Astrocyte (in vitro differentiated cells and primary cell): ENCODE measurements at places on chromosomes 3 and 15.

DNA sequence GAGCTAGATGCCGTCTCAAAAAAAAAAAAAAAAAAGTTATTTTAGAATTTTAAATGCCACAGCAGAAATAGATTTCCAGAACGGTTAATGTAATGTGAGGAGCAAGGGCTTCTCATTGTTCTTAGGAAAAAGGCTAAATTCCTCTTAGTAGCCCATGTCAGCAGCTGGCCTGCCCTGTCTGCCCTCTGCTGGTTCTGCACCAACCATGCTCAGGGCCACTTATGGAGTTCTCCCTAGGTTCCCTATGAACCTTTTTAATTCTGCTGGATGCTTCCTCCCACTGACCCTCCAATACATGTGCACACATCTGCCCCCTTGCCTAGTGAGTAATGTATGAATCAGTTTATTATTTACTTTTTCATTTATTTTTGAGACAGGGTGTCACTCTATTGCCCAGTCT is 32.2 kb upstream of the DPPA4 start:
- DNase-seq, result no peak

DNA sequence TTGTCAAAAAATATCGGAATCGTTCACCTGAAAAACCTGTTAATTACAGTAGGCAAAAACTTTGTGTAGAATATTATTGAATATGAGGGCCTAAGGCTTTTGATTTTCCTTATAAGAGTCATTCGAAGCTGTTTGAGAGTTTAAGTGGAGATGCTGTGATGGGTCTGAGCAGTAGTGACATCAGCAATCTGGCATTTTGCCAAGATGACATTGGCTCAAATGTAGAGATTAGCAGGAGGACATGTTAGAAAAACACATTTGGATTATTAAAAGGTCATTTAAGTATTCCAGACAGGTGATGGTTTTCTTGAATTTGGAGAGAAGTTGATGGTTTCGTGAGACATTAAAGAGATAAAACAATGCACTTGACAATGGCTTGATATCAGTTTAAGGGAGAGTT is 12.9 kb downstream of the OR5AC2 start:
- DNase-seq, result no peak

DNA sequence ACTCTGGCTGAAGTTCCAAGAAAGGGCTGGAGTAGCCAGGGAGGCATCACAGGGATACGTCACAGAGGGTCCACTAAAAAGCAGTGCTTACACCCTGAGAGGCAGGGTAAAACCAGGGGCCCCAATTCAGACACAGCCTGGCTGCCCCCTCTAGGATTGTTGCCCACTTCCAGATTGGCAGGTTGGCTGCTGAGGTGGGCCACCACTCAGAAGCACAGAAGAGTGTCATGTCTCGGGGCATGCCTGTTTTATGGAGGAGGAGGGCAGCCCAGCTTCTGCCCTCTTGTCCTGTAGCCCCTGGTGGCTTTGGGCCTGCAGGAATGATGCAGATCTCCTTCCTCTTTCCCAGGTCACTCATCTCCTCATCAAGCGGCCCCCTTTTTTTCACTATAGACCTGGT is 24.0 kb downstream of the NOX5 start:
- no peak for DNase-seq

DNA sequence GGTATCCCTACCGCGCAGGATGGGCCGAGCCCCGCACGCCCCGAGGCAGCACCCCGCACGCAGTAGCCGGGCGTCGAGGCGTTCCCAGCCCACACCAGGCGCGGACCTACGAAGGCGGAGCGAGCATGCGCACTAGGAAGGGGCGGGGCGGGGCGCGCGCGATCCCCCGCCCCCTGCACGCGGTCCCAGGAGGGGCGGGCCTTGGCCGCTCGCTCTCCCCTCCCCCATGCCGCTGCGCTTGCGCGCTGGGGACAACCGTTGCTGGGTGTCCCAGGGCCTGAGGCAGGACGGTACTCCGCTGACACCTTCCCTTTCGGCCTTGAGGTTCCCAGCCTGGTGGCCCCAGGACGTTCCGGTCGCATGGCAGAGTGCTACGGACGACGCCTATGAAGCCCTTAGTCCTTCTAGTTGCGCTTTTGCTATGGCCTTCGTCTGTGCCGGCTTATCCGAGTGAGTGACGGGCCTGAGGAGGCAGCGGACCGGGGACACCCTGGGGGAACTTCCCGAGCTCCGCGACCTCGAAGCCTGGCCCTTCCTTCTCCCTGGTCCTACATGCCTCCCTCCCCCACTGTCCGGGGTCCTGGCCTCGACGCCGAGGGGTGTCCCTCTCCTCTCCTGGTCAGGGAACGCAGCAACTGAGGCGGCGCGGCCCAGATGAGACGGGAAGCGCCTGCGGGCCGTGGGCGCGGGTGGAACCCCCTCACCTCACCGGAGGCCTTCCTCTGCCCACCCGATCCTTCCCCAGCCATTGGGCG is at the start of gene SPESP1:
Gene SPESP1, plus strand, starts transcription at position 258 of the 755 bp plus-strand sequence. Its CDS starts 129 bp downstream, at position 387.
- DNase-seq, result peak; percentile 5

DNA sequence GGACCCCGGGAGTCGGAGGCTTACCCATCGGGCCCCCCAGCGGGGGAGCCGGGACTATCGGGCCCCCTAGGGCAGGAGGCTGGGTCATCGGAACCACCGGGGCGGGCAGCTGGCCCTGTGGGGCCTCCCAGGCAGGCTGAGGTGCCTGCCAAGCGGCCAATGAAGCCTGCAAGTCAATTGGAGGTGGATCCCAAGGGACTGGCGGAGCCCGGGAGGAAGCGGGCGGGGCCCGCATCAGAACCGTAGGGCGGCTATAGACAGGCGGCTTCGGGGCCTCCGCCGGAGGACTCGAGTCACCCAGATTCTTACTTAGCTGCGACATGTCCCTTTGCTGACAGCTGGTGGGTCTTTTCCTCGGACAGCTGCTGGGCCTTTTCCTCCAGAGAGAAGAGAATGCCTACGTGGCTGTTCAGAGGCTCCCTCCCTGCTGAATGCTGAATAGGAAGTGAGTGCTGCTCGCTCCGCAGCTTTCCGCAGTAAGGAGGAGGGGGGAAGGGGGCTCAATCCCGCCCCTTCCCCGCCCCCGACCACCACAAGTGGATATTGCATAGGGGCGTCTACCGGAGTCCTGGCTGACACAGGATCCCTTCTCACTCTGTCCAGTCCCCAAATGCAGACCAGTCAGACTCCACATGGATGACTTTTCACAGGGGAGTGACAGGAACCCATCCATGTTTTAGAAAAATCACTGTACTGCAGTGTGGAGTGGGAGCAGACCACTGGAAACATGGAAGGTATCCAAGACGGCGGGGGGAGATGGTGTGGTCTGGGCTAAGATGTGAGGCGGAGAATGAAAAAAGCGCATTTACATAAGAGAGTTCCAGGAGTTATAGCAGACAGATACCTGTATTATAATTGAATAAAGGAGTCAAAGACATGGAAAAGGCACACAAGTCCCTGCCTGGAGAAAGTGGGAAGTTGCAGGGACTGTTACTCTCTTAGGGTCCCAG is at the start of gene MAGEL2:
Gene MAGEL2, minus strand, starts transcription at position 447 of the 950 bp plus-strand sequence. Its CDS starts 125 bp downstream, at position 322.
- DNase-seq, result peak; percentile 6

DNA sequence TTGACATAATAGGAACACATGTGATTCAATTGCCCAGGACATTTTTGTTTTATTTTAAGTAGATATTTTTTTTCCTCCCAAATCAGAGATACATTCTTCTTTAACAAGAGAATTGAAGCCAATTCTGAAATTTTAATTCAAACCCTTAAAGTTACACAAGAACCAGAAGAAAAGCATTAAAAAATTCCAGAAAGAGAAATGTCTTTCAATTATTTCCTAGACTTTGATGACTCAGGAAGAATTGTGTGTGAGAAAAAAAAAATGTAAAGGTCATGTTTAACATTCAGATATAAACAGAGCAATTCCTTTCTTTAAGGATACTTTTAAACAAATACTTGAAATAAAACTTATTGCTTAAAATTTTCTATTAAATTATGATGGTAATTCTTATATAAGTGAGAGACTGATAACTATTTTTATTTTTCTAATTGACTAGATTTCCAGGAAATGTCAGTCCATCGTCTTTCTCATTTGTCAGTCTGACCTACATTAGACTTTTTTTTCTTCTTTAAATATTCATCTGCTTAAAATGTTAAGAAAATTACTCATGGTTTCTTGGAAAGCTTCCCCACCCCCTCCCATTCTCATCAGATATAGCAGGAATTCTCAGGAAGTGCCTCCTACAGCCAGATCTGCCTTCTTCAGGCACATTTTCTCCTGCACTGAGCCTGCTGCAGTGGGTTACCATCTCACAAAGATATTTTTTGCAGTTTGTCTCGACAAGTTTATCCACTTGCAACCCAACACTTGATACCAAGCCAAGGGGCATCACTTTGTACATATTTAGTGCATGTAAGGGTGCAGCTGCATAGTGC is 261.8 kb upstream of the CBLB start:
- peak; percentile 89 for DNase-seq

DNA sequence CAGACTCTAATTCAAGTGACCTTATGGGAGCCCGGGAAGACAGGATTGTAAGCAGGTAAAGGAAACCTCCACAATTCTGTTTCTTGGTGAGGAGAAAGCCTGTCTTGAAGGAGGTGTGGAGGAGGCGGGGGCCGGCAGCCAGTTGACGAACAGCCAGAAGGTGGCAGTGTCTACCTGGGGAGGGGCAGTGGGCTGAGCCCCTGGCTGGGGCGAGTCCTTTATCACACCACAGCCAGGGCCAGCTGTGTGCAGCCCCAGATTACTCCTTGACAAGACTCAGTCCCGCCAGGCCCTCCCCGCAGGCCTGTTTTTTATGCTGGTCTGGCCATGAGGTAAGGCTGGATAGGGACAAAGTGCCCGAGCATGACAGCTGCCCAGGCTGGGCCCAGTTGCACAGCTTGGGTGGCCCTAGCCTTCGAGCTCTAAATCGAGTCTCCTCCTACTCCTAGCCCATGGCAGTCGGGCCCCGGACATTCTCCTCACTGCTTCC is 40.9 kb upstream of the IDH2 start:
- peak; percentile 14 for DNase-seq
